ENCODE measurements at places on chromosomes 4 and X.
A peak's percentile ranks its signal among the peaks of the same experiment; 100 is the strongest.

GRCh38 chr4:22670956-22671355 lies 21.8 kb upstream of the GBA3 start:
- DNase-seq = no peak

DNA sequence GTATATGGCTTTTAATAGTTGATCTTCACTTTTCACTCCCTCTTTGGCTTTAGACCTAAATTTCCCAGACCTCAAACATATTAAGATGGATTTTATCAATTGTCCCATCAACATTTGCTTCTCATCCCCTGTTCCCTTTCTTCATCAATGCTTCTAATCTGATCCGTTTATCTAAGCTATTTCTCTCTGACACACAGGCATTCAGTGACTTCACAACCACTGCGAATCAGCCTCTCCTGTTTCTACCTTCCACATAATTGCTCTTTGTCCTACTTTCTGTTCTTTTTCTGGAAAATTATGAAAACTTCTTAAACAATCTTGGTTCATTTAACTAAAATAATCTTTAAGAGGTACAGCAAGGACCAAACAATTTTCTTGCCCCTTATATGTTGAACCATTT lies 115.2 kb downstream of the GLRA3 start:
- no peak for DNase-seq

- no peak for DNase-seq
These were observed 148.6 kb downstream of the SLC4A4 start for GRCh38 chr4:71487344-71487920.

- no peak for DNase-seq
These were observed 186.2 kb downstream of the ANKRD50 start for GRCh38 chr4:124526331-124526730.

DNA sequence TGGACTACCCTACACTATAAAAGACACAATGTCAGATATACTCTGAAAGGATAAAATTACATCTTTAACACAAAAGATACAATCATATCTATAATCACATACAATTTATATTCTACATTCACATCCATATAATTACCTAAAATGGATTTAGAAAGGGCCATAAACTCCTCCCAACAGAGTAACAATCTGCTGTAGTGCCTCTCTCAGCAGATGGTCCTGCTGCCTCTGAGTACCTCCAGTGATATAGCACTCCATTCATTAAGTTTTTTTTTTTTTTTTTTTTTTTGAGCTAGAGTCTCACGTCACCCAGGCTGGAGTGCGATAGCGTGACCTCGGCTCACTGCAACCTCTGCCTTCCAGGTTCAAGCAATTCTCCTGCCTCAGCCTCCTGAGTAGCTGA lies 7.4 kb downstream of the ANKRD37 start:
- no peak for DNase-seq

DNA sequence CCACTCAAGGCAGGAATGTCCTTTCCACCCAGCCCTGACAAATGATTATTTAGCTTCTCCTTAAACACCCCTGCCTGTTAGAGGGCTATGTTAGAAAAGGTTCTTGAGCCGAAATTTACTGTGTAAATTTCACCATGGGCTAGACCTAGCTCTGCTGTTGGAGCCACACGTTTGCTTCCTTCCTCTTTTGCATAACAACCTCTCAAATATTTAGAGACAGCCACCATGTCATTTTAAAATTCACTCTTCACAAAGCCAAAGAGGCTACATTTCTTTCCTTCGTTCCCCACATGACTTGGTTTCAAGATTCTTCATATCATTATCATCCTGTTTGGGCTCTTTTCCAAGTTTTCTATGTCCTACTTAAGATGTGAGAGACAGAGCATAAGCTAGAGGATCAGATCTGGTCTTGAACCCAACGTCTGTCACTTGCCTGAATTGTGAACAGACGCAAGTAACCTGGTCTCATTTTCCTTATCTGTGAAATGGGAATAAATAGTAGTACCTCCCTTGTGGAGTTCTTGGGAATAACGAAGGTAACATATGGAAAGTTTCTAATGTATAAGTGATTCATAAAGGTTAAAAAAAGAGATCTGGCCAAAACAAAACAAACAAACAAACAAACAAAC lies 6.7 kb downstream of the DOCK11 start:
- no peak for DNase-seq

- no peak for DNase-seq
These were observed 96.5 kb upstream of the DUSP21 start for GRCh38 chrX:44747317-44747716.

GRCh38 chrX:41952102-41952501 lies 28.7 kb upstream of the CASK start:
- no peak for DNase-seq

DNA sequence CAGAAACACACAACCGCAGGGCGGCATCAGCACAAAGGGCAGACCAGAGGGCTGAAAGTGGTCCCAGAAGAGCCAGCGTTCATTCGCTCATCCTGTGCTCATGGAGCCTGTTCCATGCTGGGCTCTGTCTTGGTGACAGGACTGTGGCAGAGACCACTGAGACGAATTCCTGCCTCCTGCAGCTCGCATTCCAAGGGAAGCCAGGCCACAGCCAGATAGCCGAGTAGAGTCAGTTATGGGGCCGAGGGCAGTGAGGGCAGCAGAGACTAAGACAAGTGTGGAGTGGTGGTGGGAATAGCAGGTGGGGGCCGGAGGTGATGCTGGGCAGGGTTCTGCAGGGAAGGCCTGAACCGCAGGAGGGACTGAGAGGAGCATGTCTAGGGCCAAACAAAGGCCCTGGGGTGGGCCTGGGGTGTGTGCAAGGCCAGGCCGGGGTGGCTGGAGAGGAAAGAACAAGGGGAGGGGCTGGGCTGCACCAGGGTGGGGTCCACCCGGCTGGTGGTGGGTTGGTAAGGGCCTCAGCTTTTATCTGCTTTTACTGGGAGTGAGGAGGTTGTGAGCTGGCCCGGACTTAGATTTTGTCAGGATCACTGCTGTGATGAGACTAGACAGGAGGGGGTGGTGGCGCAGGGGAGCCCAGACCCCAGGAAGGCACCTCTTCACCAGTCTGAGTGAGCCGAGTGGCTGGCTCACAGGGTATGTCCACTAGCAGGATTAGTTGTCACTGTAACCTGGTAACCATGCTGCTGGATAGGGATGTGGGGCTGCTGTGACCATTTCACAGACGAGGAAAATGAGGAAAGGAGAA lies 6.3 kb downstream of the PSAPL1 start:
- peak; percentile 7 for DNase-seq

DNA sequence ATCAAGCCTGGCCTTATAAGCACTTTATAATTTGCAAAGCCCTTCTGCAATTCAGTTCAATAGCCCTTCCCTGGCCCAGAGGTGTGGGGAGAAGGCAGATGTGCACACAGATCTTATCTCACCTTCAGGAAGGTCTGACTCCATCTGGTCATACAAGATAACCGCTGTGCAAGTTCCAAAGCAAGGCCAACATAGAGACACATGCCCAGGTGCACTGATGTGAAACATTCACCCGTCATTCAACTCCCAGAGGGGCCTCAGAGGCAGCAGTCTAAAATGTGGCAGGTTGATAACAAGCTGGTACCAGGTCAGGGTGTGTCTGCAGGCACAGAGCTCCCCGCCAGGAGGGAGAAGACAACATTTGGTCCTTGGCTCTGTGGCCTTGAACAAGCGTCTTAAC lies 10.9 kb upstream of the WFS1 start:
- DNase-seq = no peak

DNA sequence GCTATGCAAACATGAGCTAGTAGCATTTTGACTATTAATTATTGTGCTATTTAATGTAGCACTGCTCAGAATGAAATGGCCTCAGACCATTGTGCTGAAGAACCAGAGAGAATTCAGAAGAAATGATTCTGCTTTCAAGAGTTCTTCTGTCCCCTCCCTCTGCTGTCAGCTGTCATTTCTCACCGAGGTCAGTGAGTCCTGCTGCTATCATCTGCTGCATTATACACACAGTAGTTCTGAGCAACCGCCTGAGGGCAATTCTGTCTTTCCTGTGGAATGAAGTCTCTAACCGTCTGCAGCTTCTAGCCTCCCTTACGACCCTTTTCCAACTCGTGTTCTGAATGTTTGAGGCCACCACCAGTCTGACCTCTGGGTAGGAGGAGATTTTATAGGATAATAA lies 249.4 kb downstream of the HNRNPD start:
- DNase-seq = no peak

DNA sequence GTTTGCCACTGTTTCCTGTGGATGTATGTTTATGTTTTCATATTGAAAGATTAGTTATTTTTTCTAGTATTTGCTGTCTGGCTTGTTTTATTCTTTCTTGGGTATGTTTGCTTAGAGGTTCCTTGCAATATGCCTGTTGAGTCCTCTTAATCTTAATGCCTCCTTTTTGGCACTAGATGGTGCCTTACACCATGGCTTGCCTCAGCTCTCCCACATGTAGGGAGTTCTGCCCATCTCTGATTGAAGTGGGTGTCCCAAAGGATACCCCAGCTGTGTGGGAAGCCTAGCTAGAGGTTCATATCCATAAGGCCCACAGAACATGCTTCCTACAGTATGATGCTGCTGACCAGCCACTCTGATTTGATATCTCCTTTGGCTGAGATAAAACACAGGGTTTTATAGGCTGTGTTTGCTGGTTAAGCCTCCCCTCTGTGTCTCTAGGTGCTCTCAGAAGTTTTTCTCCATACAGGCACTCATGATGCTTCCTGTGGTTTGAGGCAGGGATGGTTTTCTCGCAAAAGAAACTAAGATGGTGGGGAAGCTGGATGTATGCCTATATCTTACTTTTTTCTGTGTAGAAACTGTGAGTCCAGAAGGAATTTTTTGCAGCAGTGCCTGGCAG lies 162.4 kb downstream of the ASB9 start:
- no peak for DNase-seq

- DNase-seq = no peak
These were observed 64.1 kb downstream of the ALPK1 start for GRCh38 chr4:112361181-112361791.

DNA sequence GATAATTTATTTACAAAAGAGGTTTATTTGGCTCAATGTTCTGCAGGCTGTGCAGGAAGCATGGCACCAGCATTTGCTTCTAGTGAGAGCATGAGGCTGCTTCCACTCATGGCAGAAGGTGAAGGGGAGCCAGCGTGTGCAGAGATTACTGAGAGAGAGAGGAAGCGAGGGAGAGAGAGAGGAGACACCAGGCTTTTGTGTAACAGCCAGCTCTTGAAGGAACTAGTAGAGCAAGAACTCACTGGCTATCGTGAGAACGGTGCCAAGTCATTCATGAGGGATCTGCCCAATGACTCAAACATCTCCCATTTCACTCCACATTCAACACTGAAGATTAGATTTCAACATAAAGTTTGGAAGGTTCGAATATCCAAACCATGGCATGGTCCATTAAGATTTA lies 12.7 kb downstream of the GUCY1A1 start:
- no peak for DNase-seq

DNA sequence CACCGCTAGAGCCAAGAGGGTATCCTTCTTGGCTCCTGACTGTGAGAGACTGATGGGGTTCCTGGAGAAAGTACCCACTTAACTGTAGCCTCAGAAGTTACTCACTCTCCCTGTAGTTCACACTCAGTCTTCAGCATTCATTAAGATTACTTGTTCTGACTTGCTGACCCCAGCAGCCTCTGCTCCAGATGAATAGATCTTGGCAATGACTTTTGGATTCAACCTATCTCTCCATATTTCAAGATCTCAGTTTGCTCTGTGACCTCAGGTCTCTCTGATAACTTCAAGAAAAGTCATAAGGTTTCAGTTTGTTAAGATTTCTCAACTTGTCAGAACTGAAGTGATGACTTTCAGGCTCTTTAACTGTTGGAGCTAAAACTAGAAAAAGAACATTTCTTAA lies 825.6 kb downstream of the PCDH7 start:
- no peak for DNase-seq

GRCh38 chr4:118774989-118775388 lies 60.9 kb downstream of the SEC24D start:
- DNase-seq = no peak

DNA sequence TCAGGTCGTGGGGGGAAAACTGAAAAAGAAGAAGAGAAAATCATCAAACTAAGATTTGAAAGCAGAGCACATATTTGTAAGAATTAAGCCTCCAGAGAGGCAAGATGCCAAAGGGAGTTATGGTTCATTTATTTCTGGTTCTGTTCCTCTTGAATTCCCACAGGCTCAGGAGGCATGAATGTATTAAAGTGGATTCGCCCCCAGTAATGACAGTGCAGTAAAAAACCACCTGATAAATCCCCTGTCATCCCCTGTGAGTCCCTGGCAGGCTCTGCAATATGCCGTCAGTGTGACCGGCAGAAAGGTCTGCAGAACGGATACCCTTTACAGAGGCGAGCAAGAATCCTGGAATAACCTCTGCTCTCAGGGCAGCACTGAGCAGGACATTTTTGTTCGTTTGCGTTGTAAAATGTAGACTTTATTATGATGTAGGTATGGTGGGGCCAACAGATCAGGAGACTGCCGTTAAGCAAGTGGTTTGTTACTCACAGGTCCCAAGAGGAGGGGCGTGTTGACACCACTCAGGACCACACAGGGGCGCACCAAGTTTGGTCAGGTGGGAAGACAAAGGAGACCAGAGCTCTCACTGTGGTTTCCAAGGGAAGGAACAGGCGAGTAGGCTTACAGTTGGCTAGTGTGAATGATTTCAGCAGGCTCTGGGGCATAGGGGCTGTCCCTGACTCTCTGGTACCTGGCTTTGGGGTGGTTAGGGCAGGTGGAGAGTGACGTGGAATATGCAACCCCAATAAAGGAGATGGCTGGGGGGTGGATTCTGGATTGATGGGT lies 75.3 kb downstream of the DHRSX start:
- DNase-seq = no peak

- DNase-seq = no peak
These were observed 15.4 kb upstream of the EDNRA start for GRCh38 chr4:147465461-147465860.

- no peak for DNase-seq
These were observed 38.1 kb downstream of the RTL9 start for GRCh38 chrX:110396735-110397134.

DNA sequence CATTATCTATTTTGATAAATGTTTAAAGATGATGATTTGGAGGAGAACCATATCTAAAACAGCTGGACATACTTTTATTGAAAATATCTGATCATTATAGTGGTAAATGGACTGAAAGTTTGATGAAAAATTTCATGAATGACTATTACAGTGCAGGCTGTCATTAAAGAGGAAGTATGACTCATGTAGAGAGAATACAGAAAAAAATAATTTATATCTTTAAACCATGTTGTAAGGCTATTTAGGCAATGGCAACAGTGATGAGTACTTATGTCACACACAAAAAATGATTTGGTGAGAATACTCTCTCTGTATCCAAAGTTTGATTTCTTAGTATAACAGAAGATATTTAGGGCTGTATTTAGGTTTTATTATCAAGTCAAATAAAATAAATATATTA lies 3.9 kb upstream of the GLRB start:
- no peak for DNase-seq

DNA sequence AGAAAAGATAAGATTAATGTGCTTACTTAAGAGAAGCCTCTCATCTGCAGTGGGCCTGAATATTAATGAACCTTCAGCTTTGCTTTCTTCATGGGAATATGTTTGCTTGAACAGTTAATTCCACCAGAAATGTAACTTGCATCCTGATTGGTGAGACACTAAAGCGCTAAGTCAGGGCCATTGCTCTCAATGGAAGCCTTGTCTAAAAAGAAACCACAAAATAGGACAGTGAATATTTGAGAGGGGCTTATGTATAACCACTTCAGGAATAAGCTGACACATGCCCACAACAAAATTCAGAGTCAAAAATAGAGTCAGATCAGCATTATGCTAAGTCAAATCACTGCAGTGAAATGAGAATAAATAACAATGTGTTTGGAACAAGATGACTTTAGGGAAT lies 1125.8 kb downstream of the STIM2 start:
- no peak for DNase-seq

- no peak for DNase-seq
These were observed 238.1 kb upstream of the CXXC4 start for GRCh38 chr4:104732766-104733165.

GRCh38 chrX:134925551-134925950 lies 65.2 kb upstream of the SMIM10 start:
- DNase-seq = no peak
